SK-N-SH (cell line): ENCODE measurements at places on chromosomes 1 and 21. TPM values are rescaled to one million over a fixed set of nuclear protein-coding genes. Genes with fewer than 3 reads are reported as not detected.
A peak's percentile ranks its signal among the peaks of the same experiment; 100 is the strongest.

DNA sequence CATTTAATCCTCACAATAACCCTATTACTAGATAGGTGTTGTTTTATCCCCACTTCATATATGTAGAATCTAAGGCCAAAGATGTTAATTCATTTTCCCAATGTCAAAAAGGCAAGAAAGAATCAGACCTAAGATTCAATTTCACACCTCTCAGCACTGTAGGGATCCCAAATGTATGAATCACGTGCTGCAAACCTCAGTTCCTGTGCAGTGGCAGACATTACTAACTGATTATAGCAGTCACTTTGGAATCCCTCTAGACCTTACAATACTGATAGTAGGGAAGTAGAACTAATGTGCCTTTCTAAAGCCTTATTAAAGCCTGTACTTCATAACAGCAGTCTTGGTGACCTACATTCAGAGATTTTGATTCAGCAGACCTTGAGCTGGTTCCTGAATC is 2.3 kb downstream of the C1orf87 start:
- no peak overlapping the region for H3K27ac ChIP-seq
- H3K4me3 ChIP-seq: no peak overlapping the region
- no peaks in the 10 kb centered on the region for H3K36me3 ChIP-seq

DNA sequence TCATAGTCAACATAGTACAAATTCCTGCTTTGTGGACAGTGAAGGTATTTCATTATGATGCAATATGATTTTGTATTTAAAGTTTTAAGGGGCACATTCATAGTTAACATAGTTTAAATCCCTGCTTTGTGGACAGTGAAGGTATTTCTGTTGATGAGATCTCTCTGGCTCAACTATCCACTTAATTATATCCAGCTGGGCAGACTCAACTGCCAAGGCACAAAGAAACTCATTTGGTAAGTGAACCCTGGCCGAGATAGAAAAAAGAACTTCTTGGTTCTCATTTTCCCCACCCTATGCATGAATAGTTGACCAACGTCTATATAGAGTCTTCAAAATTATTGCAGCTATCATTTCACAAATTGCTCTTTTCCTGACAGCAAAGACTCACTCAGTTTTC is 1194.6 kb downstream of the NCAM2 start:
- no peaks in the 10 kb centered on the region for H3K36me3 ChIP-seq
- no peak overlapping the region for H3K4me3 ChIP-seq
- no peaks in the 10 kb centered on the region for H3K27me3 ChIP-seq
- H3K27ac ChIP-seq: no peak overlapping the region
- DNase-seq: no peak

DNA sequence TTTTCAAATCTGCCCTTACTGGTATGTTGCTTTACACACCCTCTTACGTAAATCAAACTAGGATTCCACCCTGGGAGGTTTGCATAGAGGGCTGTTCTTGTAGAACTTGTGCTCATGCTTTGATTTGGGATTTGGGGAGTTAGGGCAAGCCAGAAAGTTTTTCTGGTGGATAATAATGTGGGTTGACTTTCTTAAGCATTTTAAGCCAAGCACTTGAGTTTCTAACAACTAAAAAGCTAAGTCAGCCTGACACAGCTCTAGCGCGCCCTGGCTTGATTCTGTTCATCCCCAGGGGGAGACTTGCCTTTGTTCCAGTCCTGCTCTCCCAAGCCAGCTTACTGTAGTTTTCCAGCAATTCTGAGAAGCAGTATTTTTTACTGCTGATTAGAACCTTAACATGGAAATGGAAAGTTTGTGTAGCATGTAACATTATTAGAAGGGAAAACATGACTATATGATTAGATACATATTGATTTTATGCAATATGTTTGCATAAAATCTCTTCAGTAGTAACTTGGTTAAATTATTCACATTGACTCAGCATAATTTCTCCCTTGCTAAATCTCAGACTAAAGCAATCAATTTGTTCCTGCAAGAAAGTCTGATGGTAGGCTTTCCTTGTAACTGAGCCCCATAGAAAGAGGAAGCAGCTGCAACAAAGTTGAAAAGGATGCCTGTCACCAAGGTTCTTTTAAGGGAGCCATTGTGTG is 11.0 kb upstream of the PGD start:
- H3K4me3 ChIP-seq: peak overlapping the region; percentile 51
- no peak for DNase-seq
- H3K36me3 ChIP-seq: no peaks in the 10 kb centered on the region
- H3K4me1 ChIP-seq: no peaks in the 10 kb centered on the region
- peak overlapping the region; percentile 54 for H3K27ac ChIP-seq

GRCh38 chr1:206555473-206555935 is 48.2 kb downstream of the RASSF5 start:
- no peak for DNase-seq
- H3K4me1 ChIP-seq: peaks cover 10% of the 10 kb centered on the region; the same call in 1 of the 2 replicates
- H3K27me3 ChIP-seq: no peaks in the 10 kb centered on the region; the same call in 1 of the 2 replicates
- H3K36me3 ChIP-seq: no peaks in the 10 kb centered on the region
- no peak overlapping the region for H3K4me3 ChIP-seq
- no peak overlapping the region for H3K27ac ChIP-seq

GRCh38 chr1:103197216-103197615 is 88.9 kb upstream of the COL11A1 start:
- H3K27me3 ChIP-seq: no peaks in the 10 kb centered on the region
- no peaks in the 10 kb centered on the region for H3K36me3 ChIP-seq
- H3K4me1 ChIP-seq: no peaks in the 10 kb centered on the region; the same call in 1 of the 2 replicates
- no peak overlapping the region for H3K4me3 ChIP-seq
- no peak overlapping the region for H3K27ac ChIP-seq
- no peak for DNase-seq

EPHB2 gene
- polyA plus RNA-seq: 18.6 and 25.2 TPM in 2 replicates

DNA sequence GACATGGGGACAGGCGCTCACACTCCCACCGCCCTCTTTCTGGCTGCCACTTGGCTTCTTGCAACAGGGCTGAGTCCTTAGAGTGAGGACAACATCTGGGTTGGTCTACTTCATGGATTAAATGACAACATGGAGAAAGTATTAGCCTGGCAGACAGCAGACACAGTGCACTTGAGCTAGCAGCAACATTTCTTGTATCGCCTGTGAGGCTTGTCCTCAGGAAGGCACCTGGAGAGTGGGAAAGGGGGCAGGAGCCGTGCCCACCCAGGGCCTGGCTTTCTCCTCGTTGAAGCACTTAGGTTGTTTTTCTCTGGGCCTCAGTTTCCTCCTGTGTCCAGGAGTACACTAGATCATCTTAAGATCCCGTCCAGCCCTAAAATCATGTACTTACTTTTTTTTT is 3.7 kb downstream of the ELF3 start:
- H3K27me3 ChIP-seq: no peaks in the 10 kb centered on the region
- no peaks in the 10 kb centered on the region for H3K36me3 ChIP-seq
- peaks cover 3% of the 10 kb centered on the region; the same call in 1 of the 2 replicates for H3K4me1 ChIP-seq
- H3K4me3 ChIP-seq: no peak overlapping the region

S100A2 gene
- 27.3 and 31.4 TPM in 2 replicates for polyA plus RNA-seq

GRCh38 chr21:38227401-38227800 is 29.4 kb upstream of the KCNJ15 start:
- no peak overlapping the region for H3K4me3 ChIP-seq
- H3K27ac ChIP-seq: no peak overlapping the region
- DNase-seq: no peak
- no peaks in the 10 kb centered on the region for H3K36me3 ChIP-seq
- H3K27me3 ChIP-seq: no peaks in the 10 kb centered on the region

DNA sequence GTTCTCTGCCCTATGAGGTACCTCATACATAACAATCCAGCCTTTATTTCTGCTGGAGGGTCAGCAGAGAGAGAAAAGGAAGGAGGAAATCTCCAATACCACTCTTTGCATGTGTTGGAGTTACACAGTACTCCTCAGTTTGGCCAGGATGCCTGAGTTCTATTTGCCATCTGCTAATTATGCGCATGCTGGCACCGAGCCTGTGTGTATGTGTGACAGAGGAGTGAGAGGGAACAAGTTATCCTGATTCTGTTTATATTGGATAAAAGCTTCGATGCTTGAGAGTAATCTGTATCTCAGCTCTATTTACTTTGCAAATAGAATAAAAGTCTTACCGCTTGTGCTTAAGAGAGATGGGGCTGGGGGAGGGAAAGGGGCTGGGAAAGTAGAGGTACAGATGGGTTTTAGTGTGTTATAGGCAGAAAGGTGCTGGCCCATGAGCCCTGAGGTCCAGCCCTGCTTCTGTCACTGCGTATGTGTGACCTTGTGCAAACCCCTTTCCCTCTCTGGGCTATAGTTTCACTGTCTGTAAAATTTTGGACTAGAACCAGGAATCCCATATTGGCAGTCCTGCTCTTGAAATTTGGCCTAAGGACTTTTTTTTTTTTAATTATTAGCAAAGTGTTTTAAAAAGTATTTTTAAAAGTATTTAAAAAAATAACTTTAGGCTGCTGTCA is 54.5 kb upstream of the PLXNA2 start:
- H3K4me1 ChIP-seq: peaks cover 6% of the 10 kb centered on the region
- no peak overlapping the region for H3K27ac ChIP-seq
- no peak for DNase-seq
- no peaks in the 10 kb centered on the region for H3K36me3 ChIP-seq
- H3K27me3 ChIP-seq: no peaks in the 10 kb centered on the region; the same call in 1 of the 2 replicates

DNA sequence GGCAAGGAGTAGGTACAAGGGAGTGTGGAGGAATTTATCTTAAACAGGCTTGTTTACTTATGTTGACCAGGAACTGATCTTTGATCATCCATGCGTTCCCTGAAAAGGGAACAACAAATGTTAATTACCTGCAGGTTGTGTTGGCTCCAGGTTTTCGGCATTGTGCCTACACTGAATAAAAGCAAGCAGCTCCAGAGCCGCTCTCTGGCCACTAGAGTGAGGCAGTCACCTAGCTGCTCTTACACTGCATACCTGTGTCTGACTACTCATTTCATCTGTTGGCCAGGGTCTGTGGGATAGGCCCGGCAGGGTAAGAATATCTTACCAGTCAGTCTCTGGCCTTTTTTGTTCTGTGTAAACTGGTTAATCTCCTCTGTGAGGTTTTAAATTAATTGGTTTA is 183.6 kb downstream of the HFM1 start:
- H3K27ac ChIP-seq: no peak overlapping the region
- H3K4me3 ChIP-seq: no peak overlapping the region
- no peaks in the 10 kb centered on the region for H3K27me3 ChIP-seq
- H3K36me3 ChIP-seq: no peaks in the 10 kb centered on the region
- DNase-seq: no peak
- no peaks in the 10 kb centered on the region for H3K4me1 ChIP-seq

DNA sequence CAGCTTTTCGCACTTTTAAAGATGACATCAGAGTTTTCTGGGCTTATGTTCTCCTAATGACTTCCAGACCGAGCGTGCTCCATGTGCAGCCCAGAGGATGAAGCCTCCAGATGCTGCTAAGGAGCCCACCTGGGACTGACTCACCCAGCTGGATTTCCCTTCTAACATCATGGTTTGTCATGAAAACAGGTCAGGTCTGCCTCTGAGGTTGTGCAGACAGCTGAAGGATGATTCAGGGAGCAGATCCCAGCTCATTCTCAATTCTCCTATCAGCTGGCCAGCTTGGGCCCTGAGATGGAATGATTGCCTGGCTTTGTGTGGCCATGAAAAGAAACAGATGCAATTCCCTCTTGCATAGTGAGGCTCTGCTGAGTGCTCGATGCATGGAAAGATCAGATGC is 123.9 kb upstream of the DUSP10 start:
- H3K36me3 ChIP-seq: no peaks in the 10 kb centered on the region
- peaks cover 7% of the 10 kb centered on the region for H3K4me1 ChIP-seq
- H3K4me3 ChIP-seq: no peak overlapping the region
- H3K27me3 ChIP-seq: no peaks in the 10 kb centered on the region

DNA sequence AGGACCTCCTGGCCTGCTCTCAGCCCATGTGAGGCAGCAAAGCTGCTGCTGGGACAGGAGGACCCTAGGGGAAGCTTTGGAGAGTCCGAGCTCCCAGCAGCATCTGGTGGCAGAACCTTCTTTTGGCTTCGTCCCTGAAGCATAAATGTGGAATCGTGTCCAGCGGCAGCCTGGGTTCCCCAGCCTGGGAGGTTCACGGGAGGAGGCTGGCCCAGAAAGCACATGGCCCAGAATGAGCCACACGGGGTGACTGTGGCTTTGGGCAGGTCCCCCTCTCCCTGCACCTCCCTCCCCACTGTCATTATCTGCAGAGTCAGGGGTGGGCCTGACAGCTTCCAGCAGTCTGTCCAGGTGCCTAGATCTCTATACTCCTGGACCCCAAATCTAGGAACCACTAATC is 318.1 kb upstream of the VAMP3 start:
- H3K4me1 ChIP-seq: no peaks in the 10 kb centered on the region
- no peak for DNase-seq
- H3K36me3 ChIP-seq: no peaks in the 10 kb centered on the region
- no peak overlapping the region for H3K4me3 ChIP-seq

- no peaks in the 10 kb centered on the region for H3K36me3 ChIP-seq
- peaks cover 20% of the 10 kb centered on the region for H3K4me1 ChIP-seq
- DNase-seq: peak; percentile 39
Measured at GRCh38 chr1:55916481-55916880, 662.9 kb downstream of the PLPP3 start.

CYP4Z1 gene
- polyA plus RNA-seq: not detected in 2 replicates

IFT25 gene
- polyA plus RNA-seq: 25.7 TPM in 2 replicates

- H3K27ac ChIP-seq: no peak overlapping the region
- peaks cover 42% of the 10 kb centered on the region; the same call in 1 of the 2 replicates for H3K36me3 ChIP-seq
- no peak overlapping the region for H3K4me3 ChIP-seq
Measured at GRCh38 chr1:109625601-109626560, 6.2 kb downstream of the AMPD2 start.

TRABD2B gene
- 0.02 and 0.03 TPM in 2 replicates for polyA plus RNA-seq

DNA sequence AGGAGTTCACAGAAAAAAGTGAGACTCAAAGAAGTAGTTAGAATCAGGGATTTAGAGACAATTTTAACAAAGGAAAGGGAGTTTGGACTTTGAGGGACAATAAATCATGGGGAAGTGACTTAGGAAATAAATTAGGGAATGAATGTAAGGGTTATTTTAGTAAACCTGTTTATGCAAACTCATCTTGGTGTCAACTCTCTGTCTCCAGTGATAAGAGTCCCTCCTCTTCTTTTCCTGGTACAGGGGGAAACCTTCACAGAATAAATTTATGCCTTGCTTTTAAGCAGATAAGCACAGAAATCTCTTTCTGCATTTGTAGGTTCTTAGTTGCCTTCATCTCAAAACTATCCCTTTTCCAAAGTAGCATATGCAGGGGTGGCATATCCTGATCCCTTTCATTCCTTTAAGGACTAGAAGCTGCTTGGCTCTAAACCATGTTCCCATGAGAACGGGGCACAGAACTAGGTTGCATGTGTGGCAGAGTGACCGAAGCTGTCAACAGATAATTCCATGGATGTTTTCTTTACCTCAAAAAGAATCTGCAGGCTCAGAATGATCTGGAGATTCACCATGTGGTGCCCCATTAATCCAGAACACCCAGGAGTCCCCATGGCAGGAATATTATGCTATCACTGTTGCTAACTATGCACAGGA is 155.4 kb downstream of the ZNF648 start:
- H3K4me1 ChIP-seq: no peaks in the 10 kb centered on the region
- H3K4me3 ChIP-seq: no peak overlapping the region
- H3K36me3 ChIP-seq: no peaks in the 10 kb centered on the region
- no peak overlapping the region for H3K27ac ChIP-seq
- no peaks in the 10 kb centered on the region for H3K27me3 ChIP-seq

OR2M3 gene
- polyA plus RNA-seq: not detected in 2 replicates

S100A14 gene
- 0.15 TPM in 1 of 2 replicates, not detected in the other for polyA plus RNA-seq

GRCh38 chr1:165734906-165735305 is 33.8 kb downstream of the TMCO1 start:
- no peaks in the 10 kb centered on the region for H3K27me3 ChIP-seq
- no peak overlapping the region for H3K4me3 ChIP-seq
- H3K4me1 ChIP-seq: no peaks in the 10 kb centered on the region
- H3K27ac ChIP-seq: no peak overlapping the region
- peaks cover 58% of the 10 kb centered on the region for H3K36me3 ChIP-seq

GRCh38 chr1:30335389-30335996 is 387.9 kb downstream of the MATN1 start:
- H3K4me3 ChIP-seq: no peak overlapping the region
- H3K4me1 ChIP-seq: peaks cover 7% of the 10 kb centered on the region; the same call in 1 of the 2 replicates

NUF2 gene
- 11.3 and 13.5 TPM in 2 replicates for polyA plus RNA-seq

- H3K27me3 ChIP-seq: peaks cover 96% of the 10 kb centered on the region
- H3K36me3 ChIP-seq: no peaks in the 10 kb centered on the region
Measured at GRCh38 chr21:33116676-33117075, 46.7 kb downstream of the OLIG1 start.

OSCP1 gene
- 11.9 and 15.2 TPM in 2 replicates for polyA plus RNA-seq
